ENCODE measurements at places on chromosomes 11 and 22.

GRCh38 chr11:85826116-85826855, 15.3 kb upstream of the SYTL2 start:
- DNase-seq = no peak

DNA sequence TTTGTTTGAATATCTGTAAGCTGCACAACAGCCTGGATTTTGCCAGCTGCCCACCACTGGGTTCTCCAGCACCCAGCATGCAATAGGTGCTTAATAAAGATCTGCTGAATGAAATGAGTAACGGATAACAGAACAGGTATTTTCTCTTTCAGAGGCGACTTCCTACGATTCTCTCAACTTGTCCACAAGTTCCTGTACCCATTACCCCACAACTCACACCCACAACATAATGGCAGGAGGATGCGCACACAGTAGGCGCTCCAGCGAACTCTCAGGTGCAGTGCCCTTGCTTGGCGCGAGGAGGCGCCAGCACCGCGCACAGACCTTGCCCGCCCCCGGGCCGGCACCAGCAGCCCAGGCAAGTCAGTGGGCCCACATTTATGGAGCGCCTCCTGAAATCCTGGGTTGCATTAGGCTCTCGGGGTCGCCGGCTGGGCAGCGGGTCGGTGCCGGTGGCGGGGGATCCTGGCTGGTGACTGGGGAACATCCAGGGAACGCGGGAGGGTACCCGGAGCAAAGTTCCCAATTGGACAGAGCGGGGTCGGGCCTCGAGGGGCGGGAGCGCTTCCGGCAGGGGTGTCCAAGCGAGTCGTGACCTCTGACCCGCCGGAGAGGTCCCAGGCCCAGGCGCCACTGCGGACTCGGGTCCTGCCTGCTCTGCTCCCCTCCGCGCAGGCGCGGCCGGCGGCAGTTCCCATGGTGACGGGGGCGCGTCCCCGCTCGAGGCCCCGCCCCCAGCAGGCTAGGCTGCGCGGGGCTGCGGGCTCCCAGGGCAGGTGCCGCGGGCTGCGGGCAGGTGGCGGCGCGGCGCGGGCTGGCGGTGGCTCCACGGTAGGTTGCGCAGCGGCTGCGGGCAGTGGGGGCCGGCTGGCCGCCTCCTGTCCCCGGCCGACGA, at the start of gene KIAA1671:
TSS of gene KIAA1671 (plus strand) at position 775 of the 895 bp plus-strand sequence. CDS start 75,284 bp downstream, outside the sequence.
- DNase-seq = peak; percentile 82

DNA sequence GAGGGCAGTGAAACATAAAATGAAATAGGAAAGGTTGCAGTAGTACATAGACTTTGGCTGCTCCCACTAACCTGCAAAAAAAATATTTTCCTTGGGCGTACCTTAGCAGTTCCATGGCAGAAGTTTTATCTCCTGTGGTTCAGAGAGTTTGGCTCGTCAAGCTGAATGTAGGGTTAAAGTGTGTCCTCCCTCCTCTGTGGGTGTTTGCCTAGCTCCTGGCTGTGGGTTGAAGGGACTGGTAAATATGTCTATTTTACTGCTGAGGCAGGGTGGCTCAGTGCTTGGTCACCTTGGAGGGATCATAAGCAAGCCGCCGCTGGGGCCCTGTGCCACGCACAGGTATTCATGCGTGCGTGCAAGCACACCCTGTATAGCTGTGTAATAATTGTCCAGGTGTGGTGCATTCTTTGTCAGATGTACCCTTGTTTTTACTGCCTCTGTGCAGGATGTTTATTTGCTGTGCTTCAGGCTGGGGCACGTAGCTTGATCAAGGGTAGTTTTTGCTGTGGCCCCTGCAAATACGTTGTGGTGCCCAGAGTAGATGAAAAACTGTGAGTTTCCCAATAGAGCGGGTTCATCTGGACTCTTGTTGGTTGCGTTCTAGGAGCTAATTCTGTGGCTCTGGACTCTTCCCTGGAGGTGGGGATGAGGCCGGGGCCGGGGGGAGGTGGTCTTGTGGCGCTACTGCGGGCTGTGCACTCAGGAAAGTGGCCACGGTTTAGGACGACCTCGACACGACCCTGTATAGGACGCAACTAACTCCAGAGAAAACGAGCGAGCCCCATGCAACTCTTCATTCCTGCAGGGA, 732 bp upstream of the SORL1 start:
- DNase-seq = no peak

- no peak for DNase-seq
Observed at GRCh38 chr11:11505190-11505589, 116.6 kb downstream of the GALNT18 start.

GRCh38 chr22:35677460-35678187, 29.4 kb downstream of the APOL6 start:
- no peak for DNase-seq

- no peak for DNase-seq
Observed at GRCh38 chr11:2558861-2559526, 114.2 kb downstream of the KCNQ1 start.

- DNase-seq = peak; percentile 83
Observed at GRCh38 chr22:50529897-50530579, at the start of gene TYMP. Gene TYMP, minus strand, starts transcription at chr22:50530012. Its CDS starts 303 bp downstream, at chr22:50529709.

- no peak for DNase-seq
Observed at GRCh38 chr22:37254867-37255233, 10.8 kb upstream of the RAC2 start.

GRCh38 chr22:17112491-17113042, 8.6 kb downstream of the TMEM121B start:
- no peak for DNase-seq

GRCh38 chr11:34749666-34750659, 129.1 kb downstream of the EHF start:
- no peak for DNase-seq

- no peak for DNase-seq
Observed at GRCh38 chr11:59157433-59157832, 14.5 kb upstream of the DTX4 start.
